Caki2 (cell line): ENCODE measurements at places on chromosomes 6 and 20.
A peak's percentile ranks its signal among the peaks of the same experiment; 100 is the strongest.

DNA sequence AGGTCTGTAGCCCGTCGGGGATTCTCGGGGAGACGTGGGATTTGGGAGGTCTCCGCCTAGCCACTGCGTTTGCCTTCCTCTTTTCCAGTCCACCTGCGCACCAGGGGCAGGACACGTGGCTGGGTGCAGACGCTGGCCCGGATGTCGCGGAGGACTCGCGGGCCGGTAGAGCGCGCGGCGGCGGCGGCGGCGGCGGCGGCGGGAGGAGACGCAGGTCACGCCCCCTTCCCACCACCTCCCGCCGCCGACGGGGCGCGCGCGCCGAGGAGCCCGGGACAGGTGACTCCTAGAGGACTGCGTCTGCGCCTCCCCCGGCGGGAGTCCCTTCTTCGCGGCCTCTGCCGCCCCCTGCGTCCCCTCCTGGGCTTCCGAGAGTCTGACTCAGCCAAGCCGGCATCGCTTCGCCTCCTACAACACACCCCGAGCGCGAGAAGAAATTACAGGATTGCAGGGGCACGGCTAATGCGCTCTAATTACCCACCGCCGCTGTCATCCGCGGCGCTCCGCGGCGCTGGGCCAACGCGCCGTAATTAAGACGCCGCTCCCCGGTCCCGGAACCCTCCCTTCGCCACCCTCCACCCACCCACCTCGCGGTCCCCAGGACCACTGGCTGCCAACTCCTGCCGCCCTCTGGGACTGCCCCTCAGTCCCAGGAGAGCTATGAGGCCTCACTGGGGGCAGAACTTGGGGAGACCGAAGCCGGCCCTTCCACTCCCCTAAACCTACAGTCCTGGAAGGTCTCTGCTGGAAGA lies 124.5 kb downstream of the MRPL14 start:
- peak; percentile 96 for DNase-seq

GRCh38 chr6:133301835-133302234 lies 60.7 kb downstream of the EYA4 start:
- DNase-seq: no peak

GRCh38 chr6:157584036-157584435 lies 203.0 kb downstream of the ZDHHC14 start:
- DNase-seq: no peak

- DNase-seq: no peak
Observed at GRCh38 chr20:11305406-11305805, 612.3 kb upstream of the BTBD3 start.

- DNase-seq: no peak
Observed at GRCh38 chr20:16828666-16829305, 80.6 kb downstream of the OTOR start.

DNA sequence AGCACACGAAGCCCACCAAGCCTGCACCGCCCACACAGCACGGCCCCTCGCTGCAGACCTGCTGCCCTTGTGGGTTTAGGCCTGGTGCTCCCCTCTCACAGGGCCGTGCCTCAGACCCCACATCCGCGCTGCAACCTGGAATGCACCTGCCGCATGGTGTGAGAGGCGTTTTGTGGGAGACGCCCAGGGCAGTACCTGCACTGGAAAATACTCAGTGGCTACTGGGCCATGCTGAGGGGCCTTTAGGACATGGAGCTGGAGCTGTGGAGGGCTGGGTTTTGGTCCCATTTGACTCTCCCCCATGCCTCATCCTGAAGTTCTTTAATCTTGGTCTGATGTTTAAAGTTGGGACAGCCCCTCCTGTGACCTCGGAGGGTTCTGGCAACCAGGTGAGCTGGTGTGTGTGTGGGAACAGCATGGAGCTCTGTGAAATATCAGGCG lies 116.3 kb downstream of the ERMARD start:
- DNase-seq: no peak
